ENCODE measurements at places on chromosomes 3 and 15. TPM values are rescaled to one million over a fixed set of nuclear protein-coding genes. Genes with fewer than 3 reads are reported as not detected.

GRCh38 chr15:48442011-48442410 is 110.8 kb downstream of the DUT start:
- no peak for DNase-seq

DNA sequence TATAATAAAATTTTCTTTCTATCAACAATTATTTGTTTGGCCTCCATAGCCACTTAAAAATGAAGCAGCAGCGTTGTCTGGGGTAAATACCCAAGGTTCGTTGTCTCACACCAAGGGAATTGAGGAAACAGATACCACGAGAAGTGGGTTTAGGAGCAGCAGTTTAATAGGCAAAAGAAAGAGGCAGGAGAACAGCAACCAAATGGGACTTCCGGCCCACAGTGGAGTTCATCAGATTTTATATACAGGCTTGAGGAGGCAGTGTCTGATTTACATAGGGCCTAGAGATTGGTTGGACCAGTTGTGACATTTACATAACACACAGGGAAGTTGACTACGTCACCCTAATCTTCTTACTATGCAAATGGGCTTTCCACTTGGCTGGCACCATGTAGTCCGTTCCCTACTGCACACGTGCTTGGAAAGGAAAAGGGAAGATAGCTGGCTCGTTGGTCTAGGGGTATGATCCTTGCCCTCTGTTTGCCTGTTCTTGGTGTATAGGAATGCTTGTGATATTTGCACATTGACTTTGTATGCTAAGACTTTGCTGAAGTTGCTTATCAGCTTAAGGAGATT is 61.5 kb upstream of the SETMAR start:
- DNase-seq = no peak

- no peak for DNase-seq
These were observed 328.3 kb upstream of the CHRM5 start for GRCh38 chr15:33639978-33640377.

- DNase-seq = peak; percentile 46
These were observed 45.9 kb downstream of the SLCO2A1 start for GRCh38 chr3:133983576-133984560.

DNA sequence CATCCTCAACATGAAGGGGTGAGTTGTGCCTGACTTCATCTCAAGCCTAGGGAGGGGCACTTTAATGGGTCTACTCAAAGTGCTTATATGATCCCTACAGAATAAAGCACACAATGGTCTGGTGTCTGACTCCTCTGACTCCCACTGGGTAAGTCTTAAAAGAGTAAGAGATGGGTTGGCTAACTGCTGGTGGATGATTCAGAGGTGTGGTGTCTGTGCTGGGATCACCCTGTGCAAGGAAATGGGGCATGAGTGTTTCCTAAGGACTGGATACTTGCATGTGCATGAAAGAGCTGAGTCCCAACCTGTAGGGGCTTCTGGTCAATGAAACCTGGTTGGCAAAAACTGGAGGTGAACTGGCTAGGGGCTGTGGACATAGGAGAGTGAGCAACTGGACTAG is 158.8 kb downstream of the IL20RB start:
- DNase-seq = no peak

DNA sequence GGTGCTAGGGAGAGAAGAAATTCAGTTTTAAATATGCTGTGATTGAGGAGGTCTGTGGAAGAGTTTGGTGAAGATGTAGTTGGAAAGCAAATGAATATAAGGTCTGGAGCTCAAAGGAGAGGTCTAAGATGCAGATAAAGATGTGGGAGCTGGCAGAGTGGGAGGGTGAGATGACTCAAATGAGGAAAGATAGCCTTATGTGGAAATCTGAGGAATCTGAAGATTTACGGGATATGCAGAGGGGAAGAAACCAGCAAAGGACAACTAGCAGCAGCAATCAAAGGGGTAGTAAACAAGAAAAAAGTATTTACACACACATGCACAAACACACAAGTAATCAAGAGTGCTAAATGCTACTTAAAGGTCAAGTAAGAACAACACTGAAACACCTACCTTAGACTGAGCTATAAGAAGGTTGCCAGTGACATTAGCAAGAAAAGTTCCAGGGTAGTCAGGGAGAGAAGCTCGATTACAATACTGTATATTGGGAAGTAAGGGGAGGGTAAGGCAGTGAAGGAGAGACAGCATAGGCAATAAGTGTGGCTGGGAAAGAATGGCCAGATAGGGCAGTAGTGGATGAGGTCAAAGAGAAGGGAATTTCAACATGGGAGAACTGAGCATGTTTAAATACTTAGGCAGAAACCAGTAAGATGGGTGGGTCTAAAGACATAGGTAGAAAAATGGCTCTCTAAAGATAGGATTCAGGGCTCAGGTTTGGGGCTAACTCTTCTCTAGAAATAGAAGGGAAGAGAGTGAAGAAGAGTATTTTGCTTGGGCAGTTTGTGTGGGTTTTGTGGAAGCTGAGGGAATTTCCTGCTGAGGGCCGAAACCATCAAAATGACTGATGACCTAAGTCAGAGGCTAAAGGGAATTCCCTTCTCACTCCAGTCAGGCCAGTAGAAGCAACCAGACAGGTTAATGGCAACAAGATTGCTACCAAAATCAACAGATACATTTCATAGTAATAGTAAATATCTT is 8.9 kb downstream of the CMTM6 start:
- DNase-seq = no peak

GRCh38 chr3:56081246-56081645 is 387.0 kb downstream of the ERC2 start:
- no peak for DNase-seq

DNA sequence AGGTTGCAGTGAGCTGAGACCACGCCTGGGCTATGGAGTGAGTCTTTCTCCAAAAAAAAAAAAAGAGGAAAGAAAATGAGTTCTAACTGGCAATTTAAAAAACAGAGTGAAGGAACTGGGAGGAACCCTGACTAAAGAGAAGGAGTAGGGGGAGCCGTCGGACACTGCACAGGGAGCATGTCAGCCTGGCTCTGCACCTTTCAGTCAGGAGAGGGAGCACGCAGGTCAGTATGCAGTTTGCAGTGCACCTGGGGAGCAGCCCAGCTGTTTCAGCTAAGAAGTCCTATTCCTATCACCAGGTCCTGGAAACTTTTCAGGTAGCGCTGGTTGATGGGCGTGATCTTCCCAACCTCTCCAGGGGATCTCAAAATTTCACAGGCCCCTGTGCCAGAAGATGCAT is 14.9 kb upstream of the ZXDC start:
- no peak for DNase-seq

- no peak for DNase-seq
These were observed 10.1 kb downstream of the STRIT1 start for GRCh38 chr3:155283092-155284056.

- peak; percentile 75 for DNase-seq
These were observed 1.4 kb downstream of the GATA2 start for GRCh38 chr3:128491691-128491940.

DNA sequence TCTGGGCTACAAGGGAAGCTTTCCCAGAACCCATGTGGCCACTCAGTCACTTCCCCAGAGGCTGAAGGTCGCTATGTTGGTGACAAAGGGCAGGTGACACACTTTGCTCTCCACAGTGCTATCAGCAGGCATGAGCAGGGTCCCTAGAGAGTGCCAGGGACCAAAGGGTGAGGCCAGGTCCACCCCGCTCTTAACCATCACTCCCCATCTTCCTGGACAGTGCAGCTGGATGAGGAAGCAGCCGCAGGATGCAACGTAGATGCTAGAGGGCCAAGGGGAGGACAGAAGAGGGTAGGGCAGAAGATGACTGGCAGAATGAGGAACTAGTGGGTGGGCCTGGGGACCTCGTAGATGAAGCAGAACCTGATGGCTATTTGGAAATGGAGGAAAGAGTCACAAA is 13.6 kb upstream of the LTF start:
- no peak for DNase-seq

GRCh38 chr3:26004172-26004571 is 214.3 kb downstream of the OXSM start:
- DNase-seq = no peak

Gene C2CD4A
- total RNA-seq = 0.05 TPM

Gene ERC2
- 6.2 TPM for total RNA-seq

Gene NTRK3
- 3.7 TPM for total RNA-seq

Gene TPRG1
- 2.2 TPM for total RNA-seq

Gene TIGIT
- 0.32 TPM for total RNA-seq

Gene GOLGA6L9
- total RNA-seq = 1.8 TPM

Gene TAMM41
- total RNA-seq = 12.0 TPM

Gene WWTR1
- total RNA-seq = 82.7 TPM
